Activated CD8-positive, alpha-beta memory T cell treated with anti-CD3 and anti-CD28 coated beads, Interleukin-2, amount 10 ng/mL, durations not matched to agents 7 days and 5 days (primary cell): ENCODE measurements at places on chromosomes 5 and 9.
A peak's percentile ranks its signal among the peaks of the same experiment; 100 is the strongest.

DNA sequence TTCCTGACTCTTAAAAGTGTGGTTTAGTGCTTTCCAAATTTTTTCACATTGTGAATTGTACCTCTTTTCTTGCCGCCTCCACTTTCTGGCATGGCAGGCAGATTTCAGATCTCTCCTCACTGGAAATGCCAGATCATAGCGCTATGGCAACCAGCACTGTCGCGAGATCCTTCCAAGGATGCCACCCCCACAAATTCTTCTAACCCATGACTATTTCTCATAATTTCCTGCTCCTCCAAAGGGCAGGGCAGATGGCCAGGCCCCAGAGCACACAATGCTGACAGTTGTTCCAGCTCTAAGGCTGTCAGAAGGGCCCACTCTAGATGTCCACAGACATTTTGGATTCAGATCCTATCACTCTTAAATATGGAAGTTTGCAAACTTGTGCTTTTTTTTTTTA lies 446.2 kb upstream of the RIOK2 start:
- H3K27ac ChIP-seq = no peak overlapping the region
- no peak overlapping the region for H3K4me3 ChIP-seq
- no peaks in the 10 kb centered on the region for H3K4me1 ChIP-seq
- H3K27me3 ChIP-seq = no peaks in the 10 kb centered on the region

GRCh38 chr5:176352116-176352878 lies 9.3 kb downstream of the KIAA1191 start:
- DNase-seq = no peak
- H3K4me1 ChIP-seq = peaks cover 7% of the 10 kb centered on the region
- peak overlapping the region; percentile 34 for H3K27ac ChIP-seq
- no peaks in the 10 kb centered on the region for H3K27me3 ChIP-seq

GRCh38 chr5:60148366-60148765 lies 254.8 kb upstream of the PDE4D start:
- no peaks in the 10 kb centered on the region for H3K27me3 ChIP-seq
- no peaks in the 10 kb centered on the region for H3K36me3 ChIP-seq
- DNase-seq = no peak
- no peaks in the 10 kb centered on the region for H3K4me1 ChIP-seq
- no peak overlapping the region for H3K27ac ChIP-seq
- H3K4me3 ChIP-seq = no peak overlapping the region

- H3K27ac ChIP-seq = no peak overlapping the region
- no peaks in the 10 kb centered on the region for H3K36me3 ChIP-seq
- H3K27me3 ChIP-seq = peaks cover 4% of the 10 kb centered on the region
- H3K4me3 ChIP-seq = no peak overlapping the region
Observed at GRCh38 chr9:27340961-27341511, 44.1 kb upstream of the EQTN start.

- H3K4me1 ChIP-seq = peaks cover 3% of the 10 kb centered on the region
- no peak overlapping the region for H3K27ac ChIP-seq
- DNase-seq = no peak
Observed at GRCh38 chr5:149313151-149313841, 32.0 kb upstream of the GRPEL2 start.

DNA sequence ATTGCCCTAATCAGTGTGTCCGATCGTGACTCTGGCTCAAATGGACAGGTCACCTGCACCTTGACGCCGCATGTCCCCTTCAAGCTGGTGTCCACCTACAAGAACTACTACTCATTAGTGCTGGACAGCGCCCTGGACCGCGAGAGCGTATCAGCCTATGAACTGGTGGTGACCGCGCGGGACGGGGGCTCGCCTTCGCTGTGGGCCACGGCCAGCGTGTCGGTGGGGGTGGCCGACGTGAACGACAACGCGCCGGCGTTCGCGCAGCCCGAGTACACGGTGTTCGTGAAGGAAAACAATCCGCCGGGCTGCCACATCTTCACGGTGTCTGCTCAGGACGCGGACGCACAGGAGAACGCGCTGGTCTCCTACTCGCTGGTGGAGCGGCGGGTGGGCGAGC lies 1.4 kb downstream of the PCDHA13 start:
- H3K4me3 ChIP-seq = no peak overlapping the region
- no peaks in the 10 kb centered on the region for H3K4me1 ChIP-seq
- H3K27ac ChIP-seq = no peak overlapping the region
- DNase-seq = no peak
- peaks cover 3% of the 10 kb centered on the region for H3K36me3 ChIP-seq

GRCh38 chr5:174165406-174165805 lies 119.9 kb downstream of the NSG2 start:
- no peaks in the 10 kb centered on the region for H3K36me3 ChIP-seq
- no peak overlapping the region for H3K27ac ChIP-seq
- H3K27me3 ChIP-seq = no peaks in the 10 kb centered on the region
- DNase-seq = no peak
- no peaks in the 10 kb centered on the region for H3K4me1 ChIP-seq

DNA sequence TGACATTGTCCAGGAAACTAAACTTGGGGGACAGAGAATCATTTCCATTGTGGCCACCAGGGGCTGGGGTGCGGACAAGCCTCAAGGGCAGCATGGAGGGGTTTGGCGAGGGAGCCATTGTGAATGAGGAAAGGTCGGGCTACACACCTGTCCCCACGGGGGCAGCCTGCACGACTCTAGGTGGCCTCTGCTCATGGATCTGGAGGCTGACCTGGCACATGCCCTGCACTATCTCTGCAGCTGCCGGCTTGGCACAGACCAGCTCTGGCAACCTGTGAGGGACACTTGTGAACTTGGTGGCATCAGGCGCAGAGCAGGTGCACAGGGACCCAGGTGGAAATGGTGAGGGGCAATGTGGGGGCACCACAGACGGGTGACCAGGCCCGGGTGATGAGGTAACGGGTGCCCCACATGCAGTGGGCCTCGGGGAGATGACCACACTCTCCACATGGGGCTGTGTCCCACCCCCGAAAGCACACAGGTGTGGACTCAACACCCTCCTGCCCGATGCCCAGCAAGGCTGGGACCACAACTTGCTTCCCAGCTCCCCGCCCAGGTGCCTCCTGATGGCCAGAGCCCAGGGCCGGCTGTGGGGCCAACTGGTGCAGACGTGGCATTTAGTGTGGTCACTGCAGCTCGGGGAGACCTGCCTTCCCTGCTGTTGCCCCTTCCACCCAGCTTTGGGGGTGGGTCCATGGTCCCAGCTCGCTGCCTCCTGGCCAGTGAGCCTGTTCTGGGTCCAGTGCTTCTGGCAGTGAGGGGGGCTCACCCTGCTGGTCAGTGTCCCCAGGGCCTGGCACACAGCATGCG lies 60.9 kb upstream of the UBAC1 start:
- peaks cover 2% of the 10 kb centered on the region for H3K36me3 ChIP-seq
- no peak for DNase-seq
- no peak overlapping the region for H3K27ac ChIP-seq
- no peak overlapping the region for H3K4me3 ChIP-seq

GRCh38 chr5:41707853-41708603 lies 162.2 kb downstream of the OXCT1 start:
- DNase-seq = no peak
- H3K27ac ChIP-seq = no peak overlapping the region
- no peak overlapping the region for H3K4me3 ChIP-seq
- H3K4me1 ChIP-seq = no peaks in the 10 kb centered on the region
- H3K27me3 ChIP-seq = peaks cover 31% of the 10 kb centered on the region

DNA sequence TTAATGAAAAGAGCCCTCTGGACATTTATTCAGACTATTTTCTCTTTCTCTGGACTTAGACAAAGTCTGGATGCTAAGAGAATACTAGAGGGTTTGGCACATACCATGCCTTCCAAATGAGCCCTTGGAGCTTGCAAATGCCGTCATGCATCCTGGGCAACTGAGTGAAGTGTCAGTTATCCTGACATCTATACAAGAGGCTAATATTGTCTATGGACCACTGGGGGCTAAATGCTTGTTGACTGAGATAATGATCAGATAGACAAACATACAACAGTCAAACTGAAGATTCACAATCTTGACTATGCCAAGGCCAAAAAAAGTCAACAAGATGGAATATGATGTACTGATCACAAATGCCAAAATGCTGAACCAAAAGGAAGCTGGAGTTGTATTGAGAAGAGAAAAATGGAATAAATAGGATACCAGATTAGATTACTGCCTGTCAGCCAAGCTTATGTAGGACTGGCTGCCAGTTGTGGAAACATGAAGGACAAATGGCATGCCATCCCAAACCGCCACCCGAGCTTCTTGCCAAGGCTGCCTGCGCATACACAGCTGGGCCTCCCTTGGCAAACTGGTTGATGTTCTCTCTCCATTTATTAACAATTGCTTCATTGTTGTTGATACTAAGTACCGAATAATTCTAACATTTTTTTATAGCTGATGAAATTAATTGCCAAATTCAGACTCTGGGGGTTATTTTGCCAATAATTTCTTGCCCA lies 240.1 kb upstream of the GRAMD2B start:
- no peaks in the 10 kb centered on the region for H3K4me1 ChIP-seq
- no peaks in the 10 kb centered on the region for H3K36me3 ChIP-seq
- H3K27ac ChIP-seq = no peak overlapping the region
- no peak overlapping the region for H3K4me3 ChIP-seq

GRCh38 chr5:53913941-53914340 lies 353.5 kb downstream of the NDUFS4 start:
- no peaks in the 10 kb centered on the region for H3K4me1 ChIP-seq
- H3K36me3 ChIP-seq = no peaks in the 10 kb centered on the region
- no peak for DNase-seq

DNA sequence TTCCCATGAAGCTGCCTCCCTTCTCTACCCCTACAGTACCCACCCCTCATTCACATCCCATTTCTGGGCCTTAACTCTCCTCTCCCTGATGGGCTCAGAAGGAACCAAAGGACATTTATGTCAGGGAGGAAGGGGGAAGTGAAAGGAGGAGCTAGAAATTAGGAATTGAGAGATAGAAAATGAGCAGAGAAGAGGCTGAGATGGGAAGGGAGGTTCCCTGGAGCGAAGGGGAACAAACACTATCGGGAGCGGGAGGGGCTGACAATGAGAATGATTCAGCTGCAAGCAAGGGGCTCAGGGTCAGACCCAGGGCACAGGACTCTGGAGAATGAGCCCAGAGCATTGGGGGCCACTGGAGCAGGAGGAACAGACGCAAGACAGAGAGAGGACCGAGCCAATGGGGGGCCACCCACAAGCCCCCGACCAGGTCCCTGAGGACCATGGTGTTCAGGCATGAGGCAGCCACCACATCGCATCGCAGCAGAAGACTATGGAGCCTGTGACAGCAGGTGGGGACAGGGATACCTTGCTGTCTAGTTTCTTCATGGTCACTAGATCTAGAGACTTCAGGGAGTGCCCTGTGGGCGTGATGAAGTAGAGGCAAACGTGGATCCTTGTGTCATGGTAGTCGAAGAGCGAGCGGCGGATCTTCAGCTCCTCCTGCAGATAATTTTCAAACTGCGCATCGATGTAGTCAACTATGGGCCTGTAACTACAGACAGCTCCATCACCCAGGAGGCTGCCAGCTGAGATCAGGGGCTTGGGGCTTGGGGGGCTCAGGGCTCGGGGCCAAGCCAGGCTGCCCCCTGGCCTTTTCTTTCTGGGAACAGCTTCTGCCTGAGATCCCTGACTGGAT lies 13.6 kb downstream of the SEPTIN8 start:
- H3K4me3 ChIP-seq = no peak overlapping the region
- H3K4me1 ChIP-seq = no peaks in the 10 kb centered on the region
- H3K27me3 ChIP-seq = no peaks in the 10 kb centered on the region
- DNase-seq = no peak
- H3K27ac ChIP-seq = no peak overlapping the region

DNA sequence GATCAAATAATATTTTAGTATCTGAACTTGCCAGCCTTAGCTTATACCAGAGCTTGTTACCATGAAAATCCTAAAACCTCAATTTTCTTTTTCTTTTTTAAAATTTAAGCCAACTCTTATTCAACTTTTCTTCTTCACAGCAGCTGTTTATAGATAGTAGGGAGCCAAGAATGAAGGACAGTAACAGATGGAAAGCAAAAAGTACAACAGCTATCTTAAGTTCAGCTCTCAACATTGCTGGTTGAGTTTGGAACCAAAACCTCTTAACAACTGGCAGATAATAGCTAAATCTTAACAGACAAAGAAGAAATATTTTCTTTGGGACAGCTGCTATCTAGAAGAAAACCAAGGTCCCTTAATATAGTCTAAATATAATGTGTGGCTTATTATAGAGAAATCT lies 74.7 kb downstream of the PJA2 start:
- no peaks in the 10 kb centered on the region for H3K4me1 ChIP-seq
- H3K27ac ChIP-seq = no peak overlapping the region
- H3K27me3 ChIP-seq = no peaks in the 10 kb centered on the region
- no peak for DNase-seq
- H3K36me3 ChIP-seq = peaks cover 15% of the 10 kb centered on the region
- no peak overlapping the region for H3K4me3 ChIP-seq

DNA sequence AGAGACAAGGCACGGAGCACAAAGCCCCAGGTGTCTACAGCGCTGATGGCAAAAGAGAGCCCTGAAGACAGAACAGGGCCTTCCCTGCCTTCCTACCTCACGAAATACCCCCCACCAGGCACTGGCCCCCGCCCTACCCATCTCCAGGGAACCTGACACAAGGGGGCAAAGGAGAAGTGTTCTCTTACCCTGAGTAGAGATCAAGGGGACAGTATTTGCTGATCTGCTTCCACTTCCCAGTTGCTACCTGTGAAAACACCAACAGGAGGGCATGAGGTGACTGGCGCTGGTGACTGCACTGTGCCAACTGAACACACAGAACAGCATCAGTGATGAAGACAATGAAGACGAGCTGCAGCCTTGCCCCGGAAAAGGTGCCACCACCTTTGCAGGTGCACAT lies 27.4 kb downstream of the IPPK start:
- H3K27me3 ChIP-seq = no peaks in the 10 kb centered on the region
- H3K4me1 ChIP-seq = peaks cover 7% of the 10 kb centered on the region
- DNase-seq = peak; percentile 30

DNA sequence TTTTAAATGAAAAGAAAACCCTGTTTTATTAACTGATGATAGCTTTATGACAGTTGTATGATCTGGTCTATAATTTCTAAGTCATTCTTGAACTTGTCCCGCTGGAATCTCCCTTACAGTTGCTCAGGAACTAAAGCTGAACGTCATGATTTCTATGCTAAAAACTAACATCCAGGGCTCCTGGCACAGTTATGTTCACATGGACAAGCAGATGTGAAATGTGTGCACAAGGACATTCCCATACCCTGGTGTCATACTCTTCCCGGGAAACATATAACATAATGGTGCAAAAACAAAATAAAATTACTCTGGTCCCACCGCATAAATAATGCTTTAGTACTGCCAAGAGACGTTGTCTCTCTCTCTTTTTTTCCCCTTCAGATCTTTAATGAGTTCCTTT lies 134.9 kb downstream of the PRDM6 start:
- no peaks in the 10 kb centered on the region for H3K4me1 ChIP-seq
- no peak overlapping the region for H3K27ac ChIP-seq
- H3K4me3 ChIP-seq = no peak overlapping the region
- no peaks in the 10 kb centered on the region for H3K27me3 ChIP-seq
- DNase-seq = no peak

GRCh38 chr5:78930721-78931120 lies 54.4 kb downstream of the ARSB start:
- H3K4me3 ChIP-seq = no peak overlapping the region
- no peaks in the 10 kb centered on the region for H3K4me1 ChIP-seq
